ENCODE measurements at places on chromosomes 6 and 20.
A peak's percentile ranks its signal among the peaks of the same experiment; 100 is the strongest.

DNA sequence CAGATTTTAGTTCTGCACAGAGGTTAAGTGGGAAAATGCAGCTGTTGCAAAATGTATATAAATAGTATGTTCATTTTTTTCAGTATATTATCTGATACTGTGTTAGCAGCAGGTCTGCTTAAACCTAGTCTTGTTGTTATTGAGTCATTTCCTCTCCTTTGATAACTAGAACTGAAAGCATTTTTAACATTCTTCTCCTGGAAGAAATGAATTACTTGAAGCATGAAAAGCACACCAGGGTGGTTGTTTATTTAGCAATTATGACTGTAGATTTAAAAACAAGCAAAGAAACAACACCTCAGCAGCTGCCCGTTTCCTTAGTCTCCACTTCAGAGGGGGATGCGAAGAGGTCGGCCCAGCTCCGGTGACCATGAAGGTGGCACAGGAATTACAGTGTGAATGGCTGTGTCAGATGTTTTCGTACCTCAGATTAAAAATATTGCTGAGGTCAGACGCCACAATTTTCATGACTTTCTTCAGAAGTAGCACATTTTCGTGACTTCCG lies 53.5 kb downstream of the GOPC start:
- DNase-seq, result peak; percentile 29

DNA sequence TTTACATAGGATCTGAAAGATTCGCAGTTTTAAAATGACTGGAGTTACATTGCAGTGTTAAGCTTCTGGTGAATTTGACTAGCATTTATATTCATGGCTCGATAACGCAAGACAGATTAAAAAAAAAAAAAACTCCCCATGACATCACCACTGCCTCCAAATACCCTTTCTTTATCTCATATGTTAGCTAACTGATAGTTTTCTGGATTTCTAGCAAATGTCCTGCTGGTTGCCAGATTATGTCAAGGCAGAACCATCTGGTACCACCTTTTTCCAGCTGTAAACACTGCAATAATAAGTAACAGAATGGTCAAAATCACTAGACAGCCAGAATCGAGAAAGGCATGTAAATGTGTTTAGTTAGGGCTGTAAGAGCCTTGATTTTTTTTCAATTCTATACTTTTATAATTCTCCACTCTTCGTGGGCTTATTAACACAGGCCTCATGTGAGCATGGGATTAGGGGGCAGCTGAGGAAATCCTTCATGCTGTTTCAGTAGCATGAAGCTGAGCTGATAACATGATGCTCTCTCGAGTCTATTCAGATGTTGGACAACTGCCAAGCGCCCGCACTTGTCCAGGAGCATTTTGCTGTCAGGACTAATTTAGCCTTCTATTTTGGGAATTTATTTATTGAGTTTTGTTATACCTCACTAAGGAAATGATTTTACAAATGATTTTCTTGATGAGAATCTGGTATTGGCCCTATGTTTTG lies 166.0 kb upstream of the SCGN start:
- no peak for DNase-seq

- DNase-seq, result no peak
These were observed 857 bp downstream of the TAP2 start for GRCh38 chr6:32837651-32838113.

DNA sequence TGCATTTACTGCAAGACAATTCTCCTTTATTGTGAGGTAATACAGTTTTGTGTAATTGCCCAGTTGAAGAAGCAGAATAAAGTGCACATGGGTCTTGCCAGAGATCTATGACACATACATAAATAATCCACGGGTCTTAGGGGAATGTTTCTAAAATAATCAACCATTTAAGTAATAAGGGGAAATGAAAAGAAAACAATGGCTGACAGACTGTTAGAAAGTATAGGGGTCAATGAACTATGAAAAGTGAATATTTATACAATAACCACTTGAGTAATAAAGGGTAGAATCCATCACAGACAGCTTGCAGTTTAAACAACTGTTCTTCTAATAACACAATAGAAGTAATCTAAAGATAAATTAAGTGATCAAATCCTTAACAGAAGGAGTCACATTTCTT lies 477.2 kb downstream of the EYS start:
- DNase-seq, result no peak

DNA sequence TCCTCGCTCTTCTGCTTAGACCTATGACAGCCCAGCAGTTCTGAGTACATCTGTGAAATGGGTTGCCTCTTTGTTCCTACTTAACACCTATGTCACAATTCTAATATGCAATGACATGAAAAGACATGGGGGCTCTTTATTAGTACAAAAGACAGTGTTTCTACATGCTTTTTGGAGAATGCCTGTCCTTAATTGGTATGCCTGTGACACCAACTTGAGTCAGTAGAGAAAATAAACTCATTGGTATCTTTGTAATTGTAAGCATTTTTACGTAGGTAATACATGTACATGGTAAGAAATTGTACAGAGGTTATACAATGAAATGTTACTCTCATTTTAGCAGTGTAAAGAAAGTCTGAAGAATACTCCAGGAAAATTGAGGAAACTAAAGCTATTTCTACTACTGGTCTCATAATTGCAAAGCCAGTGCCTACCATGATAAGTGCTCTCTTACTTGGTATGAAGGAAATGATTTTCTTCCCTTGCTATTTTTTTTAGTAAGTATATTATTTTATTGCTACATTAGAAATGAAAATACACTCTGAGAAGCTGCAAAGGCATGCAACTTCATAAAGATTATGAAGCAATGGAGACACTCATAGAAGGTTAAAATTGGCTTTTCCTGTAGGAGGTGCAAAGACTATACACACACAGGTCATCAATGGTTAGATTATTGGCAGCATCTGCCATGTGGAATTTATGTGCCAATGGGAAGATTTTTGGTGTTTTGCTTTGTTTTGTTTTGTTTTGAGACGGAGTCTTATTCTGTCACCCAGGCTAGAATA lies 4.9 kb upstream of the EEF1A1 start:
- no peak for DNase-seq

All from central memory CD8-positive, alpha-beta T cell (primary cell).